ENCODE measurements at places on chromosomes 16 and 17.

DNA sequence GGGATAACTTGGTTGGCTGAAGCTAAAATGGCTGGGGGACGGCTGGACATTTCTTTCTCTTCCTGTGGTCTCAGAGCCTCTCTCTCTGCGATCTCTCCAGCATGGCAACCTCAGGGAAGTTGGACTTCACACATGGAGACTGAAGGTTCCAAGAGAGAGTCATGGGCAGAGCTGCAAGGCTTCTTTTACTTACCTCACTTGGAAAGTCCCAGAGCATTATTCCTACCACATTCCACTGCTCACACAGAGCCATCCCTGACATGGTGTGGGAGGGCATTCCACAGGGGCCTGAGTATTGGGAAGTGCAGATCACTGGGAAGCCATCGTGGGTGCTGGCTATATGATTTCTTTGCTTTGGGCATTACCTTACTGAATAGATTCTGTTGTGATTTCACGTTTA, 9.8 kb upstream of the SLC6A2 start:
- no peak for DNase-seq

DNA sequence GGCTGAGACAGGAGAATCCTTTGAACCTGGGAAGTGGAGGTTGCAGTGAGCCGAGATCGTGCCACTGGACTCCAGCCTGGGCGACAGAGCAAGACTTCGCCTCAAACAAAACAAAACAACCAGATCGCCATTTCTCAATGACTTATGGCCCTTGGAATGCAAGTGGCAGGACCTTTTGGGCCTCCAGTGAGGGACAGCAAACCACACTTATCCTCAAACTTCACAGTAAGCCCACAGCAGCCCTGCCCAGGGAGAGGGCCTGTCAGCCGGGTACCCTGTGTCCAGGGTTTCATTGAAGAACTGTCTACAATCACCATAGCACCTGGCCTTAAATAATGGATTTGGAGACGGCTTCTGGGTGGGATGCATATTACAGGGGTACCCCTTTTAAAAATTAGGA, 11.7 kb downstream of the TRAF4 start:
- no peak for DNase-seq

- DNase-seq: no peak
These were observed 105.6 kb downstream of the OR1D5 start for GRCh38 chr17:2957631-2958286.

DNA sequence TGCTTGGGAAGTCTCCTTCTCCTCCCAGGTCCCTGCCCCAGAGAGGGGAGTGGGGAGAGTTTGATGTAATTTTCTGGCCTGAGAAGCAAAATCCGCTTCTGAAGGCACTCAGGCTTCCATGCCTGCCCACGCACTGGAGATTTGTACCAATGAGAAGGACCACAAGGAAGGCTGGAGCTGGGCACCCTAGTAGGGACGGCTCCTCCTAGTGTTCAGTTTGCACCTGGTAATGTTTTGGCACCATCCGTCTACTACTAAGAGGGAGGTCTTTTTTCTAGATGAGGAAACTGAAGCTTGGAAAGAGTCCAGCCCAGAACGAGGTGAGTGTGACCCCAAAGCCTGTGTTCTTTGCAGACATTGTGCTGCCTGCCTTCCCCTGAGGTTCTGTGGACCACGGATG, 83.6 kb upstream of the NLRP1 start:
- DNase-seq: no peak

GRCh38 chr17:51270636-51271035, 10.3 kb downstream of the UTP18 start:
- no peak for DNase-seq

- no peak for DNase-seq
These were observed 62.5 kb downstream of the N4BP1 start for GRCh38 chr16:48547530-48547929.

DNA sequence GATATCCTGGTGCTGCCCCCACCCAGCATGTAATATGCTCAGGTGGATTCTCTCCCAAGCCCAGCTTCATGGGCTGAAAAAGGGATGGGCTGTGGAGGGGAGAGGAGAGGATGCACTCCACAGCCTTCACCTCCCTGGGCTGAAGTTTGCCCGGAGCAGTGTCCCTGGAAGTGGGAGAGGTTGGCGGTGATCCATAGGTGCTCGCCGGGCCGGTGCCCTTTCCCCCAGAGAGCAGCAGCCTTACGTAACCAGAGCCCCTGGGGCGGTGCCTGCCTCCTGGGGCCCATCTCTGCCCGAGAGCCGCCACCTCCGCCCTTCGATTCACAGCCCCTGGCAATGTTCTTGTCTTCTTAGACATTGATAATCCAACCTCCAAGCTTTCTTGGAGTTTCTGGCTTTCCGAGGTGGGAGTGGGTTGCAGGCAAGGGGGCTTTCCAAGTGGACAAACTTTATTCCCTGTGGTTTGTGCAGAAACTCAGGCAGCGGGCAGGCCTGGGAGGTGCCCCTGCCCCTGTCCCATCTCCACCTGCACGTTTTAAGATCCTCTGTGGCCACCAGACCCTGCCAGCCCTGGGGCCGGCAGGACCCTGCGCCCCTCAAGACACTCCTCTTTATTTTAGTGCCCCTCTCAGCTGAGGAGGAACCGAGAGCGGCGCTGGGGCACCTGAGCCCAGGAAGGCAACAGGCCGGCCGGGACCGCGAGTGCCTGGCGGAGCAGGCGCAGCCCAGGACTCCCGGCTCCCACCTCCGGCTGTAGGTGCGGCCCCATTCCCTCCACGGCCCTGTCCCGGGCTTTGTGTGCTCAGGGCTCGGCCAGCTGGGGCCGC, 3.1 kb upstream of the WDR90 start:
- no peak for DNase-seq
